Stimulated activated CD4-positive, alpha-beta T cell treated with anti-CD3 and anti-CD28 coated beads, TNF-alpha, amount 100 ng/mL, for 1 hour (primary cell): ENCODE measurements at places on chromosomes 16 and 17.

DNA sequence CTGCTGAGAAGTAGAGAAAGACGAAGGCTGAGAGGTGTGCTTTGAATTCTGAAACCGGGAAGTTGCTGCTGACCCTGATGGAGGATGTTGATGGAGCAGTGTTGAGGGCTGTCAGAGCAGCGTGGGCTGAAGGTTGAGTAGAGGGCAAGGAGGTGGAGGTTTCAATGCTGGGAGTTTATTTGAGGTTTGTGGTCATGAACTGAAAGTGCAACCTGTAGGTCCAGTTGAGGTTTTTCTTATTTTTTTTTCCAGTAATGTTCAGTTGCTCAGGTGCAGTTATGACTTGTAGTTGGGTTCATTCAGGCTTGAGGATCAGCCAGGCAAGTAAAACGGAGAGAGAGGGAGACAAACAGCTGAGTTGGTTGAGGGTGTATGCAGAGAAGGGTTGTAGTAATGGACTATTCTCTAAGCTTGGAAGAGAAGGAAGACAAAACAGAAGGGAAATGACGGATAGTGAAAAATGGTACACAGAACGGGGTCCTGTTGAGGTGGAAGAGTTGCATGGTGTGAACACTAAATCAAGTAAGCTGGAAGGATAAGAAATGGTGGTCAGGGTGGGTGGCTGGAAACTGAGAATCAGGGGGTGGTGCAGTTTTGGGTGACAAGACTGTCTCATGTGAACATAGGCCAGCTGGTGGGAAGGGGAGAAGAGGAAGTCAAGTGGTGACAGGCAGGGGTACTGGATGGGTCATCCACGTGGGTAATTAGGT is 8.7 kb upstream of the UBE2G1 start:
- DNase-seq, result no peak

DNA sequence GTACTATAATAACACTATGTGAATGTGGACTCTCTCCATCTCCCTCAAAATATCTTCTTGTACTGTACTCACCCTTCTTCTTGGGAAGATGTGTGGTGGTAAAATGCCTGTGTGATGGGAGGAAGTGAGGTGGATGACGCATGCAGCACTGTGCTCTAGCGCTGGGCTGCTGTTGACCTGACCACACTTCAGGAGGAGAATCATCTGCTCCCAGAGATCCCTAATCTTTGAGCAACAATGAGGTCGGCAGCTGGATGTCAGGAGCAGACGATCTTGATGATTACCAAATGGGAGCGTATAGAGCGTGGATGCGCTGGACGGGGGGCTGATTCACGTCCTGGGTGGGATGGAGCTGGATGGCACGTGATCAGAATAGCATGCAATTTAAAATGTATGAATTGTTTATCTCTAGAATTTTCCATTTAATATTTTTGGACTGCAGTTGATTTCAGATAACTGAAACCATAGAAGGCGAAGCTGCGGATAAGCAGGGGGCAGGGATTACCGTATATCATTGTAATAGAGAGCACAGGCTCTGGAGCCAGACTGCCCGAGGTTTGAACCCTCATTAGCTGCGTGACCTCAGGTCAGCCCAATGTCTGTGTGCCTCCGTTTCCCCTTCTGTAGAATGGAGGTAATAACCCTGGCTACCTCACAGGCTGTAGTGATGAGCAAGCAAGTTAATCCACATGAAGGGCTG is 23.7 kb upstream of the CYLD start:
- DNase-seq, result no peak

DNA sequence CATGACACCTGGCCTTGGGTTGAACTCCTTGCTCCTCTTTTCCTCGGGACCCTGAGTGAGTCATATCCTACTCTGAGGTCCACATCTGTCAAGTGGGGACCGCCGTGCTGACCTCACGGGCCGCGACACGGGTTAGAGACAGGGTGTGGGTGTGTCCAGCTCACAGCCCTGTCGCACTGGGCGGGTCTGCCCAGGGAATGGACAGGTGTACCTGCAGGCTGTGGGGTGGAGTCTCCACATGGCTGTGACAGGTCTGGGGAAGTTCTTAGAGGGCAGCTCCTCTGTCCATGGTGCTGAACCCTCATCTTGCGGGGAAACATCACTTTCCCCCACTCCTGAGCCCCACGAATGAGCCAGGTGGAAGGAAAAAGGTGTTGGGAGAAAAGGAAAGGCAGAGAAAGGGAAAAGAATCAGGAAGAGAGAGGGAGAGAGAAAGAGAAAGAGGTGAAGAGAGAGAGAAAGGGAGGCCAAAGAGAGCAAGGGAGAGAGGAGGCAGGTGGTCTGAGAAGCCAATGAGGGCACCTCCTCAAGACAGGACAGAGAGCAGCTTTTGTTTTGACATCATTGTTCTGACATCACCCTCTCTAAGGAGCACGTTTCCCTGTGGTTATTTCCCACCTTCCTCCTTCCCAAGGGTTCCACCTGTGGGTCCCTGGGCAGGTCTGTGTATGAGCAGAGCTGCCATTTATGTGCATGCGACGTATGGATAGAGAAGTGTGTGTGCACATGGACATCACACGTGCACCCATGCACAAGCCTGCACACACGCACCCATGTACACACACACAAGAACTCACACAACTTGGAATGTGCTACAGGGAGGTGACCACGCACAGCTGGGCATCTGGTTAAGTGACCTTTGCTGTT is 32.6 kb upstream of the CBFA2T3 start:
- no peak for DNase-seq

GRCh38 chr17:76207275-76208059 is 32.8 kb downstream of the RNF157 start:
- no peak for DNase-seq

DNA sequence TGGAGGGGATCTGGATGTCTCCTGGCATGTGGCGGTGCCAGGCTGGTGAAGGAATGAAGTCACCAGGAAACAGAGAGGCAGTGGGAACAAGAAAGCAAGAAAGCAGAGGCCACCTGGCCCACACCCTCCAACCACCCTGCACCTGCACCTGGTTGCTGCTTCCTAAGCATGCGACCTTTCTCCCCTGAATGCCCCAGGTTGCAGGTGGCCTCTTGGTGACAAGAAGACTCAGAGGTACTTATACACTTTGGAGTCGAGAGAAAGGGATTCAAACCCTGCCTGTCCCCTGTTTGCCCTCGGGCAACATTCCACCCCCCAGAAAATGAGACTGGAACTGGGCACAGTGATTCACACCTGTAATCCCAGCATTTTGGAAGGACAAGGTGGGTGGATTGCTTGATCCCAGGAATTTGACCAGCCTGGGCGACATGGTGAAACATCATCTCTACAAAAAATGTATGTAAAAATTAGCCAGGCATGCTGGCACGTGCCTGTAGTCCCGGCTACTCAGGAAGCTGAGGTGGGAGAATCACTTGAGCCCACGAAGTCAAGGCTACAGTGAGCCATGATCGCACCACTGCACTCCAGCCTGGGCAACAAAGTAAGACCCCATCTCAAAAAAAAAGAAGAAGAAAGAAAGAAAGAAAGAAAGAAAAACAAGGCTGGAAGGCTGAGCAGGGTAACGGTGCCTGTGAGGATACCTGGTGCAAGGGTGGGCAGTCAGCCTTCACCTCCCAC is 34.6 kb upstream of the TNRC6C start:
- no peak for DNase-seq

- DNase-seq, result no peak
Measured at GRCh38 chr16:49013727-49014080, 267.9 kb downstream of the CBLN1 start.

GRCh38 chr17:77604973-77605313 is 353.6 kb upstream of the TNRC6C start:
- DNase-seq, result no peak

DNA sequence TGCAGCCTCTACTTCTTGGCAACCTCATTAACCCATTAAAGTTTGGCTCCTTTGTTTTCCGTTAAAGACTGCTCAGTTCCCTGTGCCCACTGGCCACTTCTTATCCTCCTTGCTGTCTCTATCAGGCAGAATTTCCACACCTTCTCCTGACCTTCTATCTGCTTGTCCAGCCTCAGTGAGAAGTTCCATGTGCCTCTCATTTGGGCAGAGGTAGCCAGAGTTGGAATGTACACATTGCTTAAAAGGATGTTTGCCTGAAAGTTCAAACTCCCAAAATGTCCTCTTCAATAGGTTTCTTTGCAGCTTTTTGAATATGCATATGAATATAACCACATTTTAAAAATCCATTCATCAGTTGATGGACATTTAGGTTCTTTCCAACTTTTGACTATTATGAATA is 47.0 kb downstream of the HSD17B2 start:
- no peak for DNase-seq
